C1 segment of cervical spinal cord (tissue), 14 donors: ENCODE measurements at places on chromosomes 6 and 20.

GRCh38 chr20:32231847-32232246 is 24.2 kb downstream of the POFUT1 start:
- no peak for DNase-seq

DNA sequence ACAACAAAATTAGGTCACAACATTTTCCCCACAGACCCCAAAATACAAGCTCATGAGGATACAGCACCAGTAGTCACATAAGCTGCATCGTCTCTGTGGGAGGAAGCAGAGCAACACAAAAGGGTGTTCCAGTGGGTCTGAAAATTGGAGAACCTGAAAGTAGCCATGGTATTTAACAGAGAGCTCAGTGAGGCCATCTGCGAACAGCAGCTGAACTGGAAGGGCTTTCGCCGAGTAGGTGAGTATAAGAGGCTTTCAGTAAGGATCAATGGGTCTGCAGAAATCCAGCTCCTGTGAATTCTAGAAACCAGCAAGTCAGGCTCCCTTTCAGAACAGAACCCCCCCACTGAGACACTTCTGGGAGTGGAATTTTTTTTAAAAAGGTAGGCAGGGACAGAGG is 120.0 kb upstream of the RREB1 start:
- no peak for DNase-seq

DNA sequence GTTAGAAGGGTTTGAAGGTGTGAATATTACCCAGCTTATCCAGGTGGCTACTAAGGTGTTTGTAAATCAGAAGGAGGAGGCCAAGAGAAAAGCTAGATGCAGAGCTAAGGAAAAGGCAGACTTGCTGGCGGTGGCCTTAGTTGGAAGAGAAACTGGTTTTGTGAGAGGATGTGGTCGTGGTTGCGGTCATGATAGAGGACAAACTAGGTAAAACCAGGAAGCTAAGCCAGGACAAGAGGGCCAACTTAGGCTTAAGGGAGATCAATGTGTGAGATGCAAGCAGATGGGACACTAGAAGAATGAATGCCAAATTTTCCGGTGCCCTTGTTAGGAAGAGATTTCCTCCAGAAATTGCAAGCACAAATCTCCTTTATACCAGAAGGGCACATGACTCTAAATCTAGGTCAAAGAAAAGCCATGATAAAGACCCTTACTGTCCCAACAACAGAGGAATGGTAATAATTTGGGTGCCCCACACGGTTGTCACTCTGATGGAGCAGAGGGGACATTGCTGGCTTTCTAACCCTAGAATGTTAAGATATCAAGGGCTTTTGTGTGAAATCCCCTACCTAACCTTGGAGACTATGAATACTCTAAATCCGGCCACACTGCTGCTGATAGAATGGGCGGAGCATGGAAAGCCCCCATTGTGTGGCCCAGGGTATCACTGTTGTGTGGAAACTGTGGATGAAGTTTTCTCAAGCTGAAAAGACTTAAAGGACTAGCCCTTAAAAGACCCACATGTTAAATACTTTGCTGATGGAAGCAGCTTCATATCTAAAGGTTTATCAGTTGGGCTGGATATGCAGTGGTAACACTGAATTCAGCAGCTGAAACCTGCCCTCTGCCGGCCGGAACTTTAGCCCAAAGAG is 7.8 kb downstream of the IL22RA2 start:
- DNase-seq, result no peak

GRCh38 chr6:41651246-41651961 is 13.1 kb downstream of the MDFI start:
- DNase-seq, result no peak

- DNase-seq, result no peak
These were observed 33.5 kb downstream of the CARMIL1 start for GRCh38 chr6:25312703-25313102.

DNA sequence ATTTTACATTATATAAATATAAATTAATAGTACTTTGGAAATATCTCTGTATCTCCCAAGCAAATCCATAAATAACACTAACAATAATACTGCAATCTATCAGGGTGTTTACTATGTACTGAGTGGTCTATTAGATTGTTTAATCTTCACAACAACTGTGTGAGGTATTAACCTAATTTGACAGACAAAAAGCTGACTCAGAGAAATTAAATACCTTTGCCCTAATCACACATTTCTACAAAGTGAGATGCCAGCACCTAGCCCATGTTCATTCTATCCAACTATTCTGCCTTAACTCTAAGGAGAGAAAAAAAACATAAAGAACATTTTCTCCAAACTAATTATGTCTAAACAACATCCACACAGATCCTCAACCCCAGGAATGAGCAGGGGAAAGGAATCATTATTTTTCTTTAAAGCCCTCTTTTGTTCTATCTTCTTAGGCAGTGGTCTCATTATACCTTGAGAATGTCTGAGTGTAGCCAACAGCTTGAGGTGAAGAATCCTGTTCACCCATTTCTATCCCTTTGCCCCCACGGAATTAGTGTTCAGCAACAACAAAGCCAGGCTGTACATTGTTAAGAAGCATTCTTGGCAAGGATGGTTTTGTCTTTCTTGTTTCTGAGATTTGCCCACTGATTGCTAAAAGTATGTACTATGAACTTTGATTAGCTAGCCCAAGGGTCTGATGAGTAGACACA is 42.7 kb downstream of the PRL start:
- DNase-seq, result no peak

- no peak for DNase-seq
These were observed 275.1 kb downstream of the CDC5L start for GRCh38 chr6:44662461-44663121.

DNA sequence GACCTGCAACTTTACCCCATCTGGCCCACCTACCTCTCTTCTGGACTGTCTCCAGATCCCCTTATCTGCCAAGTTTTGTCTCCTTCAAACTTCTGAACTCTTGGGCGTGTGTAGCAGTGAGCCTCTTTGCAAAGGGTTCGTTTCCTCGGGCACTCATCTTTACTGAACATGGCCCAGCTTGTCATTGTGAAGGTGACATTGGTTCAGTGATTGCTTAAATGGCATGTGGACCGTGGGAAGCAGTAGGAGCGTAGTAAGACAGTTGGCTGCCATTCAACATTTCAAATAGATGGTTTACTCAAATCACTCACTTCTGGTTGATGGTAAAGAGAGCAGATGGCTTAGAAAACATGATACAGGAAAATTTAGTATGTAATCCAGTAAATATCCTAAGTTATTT is 34.8 kb upstream of the KIF25 start:
- DNase-seq, result no peak

DNA sequence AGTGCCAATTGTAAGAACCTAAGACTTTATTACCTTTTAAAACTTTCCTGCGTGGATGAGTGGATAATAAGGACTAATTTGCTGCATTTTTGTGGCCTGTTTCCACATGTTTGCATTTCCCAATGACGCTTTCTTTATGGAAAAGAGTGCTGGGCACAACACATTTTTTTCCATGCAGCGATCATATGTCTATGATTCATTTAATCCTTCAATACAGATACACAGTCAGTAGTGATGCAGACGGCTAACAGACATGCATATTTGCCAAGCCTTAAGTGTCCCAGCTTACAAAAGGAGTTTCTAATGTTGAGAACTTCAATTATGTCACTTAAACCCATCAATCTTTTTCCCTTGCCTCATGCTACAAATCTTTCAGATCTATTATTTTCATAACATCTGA is 239.8 kb upstream of the PREP start:
- DNase-seq, result no peak

DNA sequence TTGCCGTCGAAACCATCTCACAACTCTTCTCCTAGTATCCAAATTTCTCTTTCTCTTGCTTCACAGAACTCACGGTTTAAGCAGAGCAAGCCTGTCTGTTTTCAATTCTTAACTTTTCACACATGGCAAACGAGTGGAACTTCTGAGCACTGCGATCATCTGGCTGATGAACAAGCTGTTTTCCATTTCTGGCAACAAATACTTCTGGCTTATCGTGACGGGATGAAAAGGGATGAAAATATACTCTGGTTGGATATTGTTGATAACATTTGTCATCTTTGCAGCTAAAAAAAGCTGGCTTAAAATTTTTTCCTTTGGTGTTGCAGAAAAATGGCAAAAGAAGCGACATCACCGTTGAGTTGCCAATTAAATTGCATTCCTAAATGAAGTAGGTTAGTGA is 515.2 kb upstream of the JARID2 start:
- DNase-seq, result no peak

DNA sequence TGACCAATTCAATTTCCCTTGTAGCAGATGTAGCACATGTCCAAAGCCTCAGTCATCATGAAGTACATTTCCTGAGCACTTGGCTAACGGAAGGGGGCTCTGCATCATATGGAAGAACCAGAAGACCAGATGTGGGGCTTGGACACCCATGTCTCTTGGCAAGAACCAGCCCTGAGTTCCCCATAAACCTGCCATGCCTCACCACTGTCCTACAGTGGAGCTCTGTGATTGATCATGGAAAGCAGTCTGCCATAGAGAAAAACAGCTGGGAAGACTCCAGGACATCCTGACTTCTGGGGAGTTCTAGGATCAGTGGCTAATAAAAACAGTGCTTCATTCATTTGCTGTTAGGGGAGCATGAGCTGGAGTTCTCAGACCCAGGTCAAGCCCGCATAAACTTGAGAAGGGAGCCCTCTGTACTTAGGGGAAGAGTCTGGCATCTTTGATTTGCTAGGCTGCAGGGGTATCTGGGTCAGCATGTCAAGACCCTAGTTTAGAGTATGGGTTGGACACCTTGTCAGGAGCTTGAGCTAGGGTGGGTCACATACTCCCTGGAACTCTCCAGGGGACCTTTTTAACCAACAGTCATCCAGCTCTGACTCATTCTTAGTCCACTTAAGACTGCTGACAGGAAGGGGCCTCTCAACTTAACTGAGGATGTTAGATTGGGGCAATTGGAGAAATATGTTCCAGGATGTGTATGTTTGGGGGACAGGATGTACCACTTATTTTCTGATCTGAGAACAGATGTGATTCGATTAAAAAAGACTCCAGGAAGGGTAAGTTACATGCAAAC is 26.3 kb upstream of the TRAM2 start:
- no peak for DNase-seq

GRCh38 chr6:149130090-149130489 is 187.4 kb upstream of the TAB2 start:
- DNase-seq, result no peak

- no peak for DNase-seq
These were observed 74.1 kb downstream of the TTLL2 start for GRCh38 chr6:167399051-167399387.

DNA sequence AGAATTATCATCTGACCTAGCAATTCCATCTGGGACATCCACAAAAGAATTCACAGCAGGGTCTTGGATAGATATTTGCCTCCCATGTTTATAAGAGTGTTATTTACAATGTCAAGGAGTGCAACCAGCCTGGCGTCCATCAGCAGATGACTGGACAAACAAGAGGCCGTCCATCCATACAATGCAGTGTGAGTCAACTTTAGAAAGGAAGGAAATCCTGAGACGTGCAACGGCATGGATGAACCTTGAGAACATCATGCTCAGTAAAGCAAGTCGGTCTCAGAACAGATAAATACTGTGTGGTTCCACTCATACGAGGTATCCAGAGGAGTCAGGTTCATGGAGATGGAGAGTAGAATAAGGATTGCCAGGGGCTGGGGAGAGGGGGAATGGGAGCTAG is 46.4 kb downstream of the FOXF2 start:
- DNase-seq, result no peak

DNA sequence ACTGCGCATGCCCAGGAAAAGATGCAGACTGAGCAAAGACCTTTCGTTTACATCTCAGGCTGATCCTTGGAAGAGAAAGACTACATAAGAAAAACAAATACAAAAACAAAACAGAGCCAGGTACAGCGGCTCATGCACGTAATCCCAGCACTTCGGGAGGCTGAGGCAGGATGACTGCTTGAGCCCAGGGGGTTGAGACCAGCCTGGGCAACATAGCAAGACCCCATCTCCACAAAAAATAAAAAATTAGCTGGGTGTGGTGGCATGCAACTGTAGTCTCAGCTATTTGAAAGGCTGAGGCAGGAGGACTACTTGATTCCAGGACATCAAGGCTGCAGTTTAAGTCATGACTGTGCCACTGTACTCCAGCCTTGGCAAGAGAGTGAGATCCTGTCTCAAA is 41.7 kb downstream of the SRPK1 start:
- no peak for DNase-seq

- no peak for DNase-seq
These were observed 85.6 kb downstream of the RNASET2 start for GRCh38 chr6:166870602-166871208.

- DNase-seq, result no peak
These were observed 490.0 kb downstream of the GRIK2 start for GRCh38 chr6:101883505-101883904.

DNA sequence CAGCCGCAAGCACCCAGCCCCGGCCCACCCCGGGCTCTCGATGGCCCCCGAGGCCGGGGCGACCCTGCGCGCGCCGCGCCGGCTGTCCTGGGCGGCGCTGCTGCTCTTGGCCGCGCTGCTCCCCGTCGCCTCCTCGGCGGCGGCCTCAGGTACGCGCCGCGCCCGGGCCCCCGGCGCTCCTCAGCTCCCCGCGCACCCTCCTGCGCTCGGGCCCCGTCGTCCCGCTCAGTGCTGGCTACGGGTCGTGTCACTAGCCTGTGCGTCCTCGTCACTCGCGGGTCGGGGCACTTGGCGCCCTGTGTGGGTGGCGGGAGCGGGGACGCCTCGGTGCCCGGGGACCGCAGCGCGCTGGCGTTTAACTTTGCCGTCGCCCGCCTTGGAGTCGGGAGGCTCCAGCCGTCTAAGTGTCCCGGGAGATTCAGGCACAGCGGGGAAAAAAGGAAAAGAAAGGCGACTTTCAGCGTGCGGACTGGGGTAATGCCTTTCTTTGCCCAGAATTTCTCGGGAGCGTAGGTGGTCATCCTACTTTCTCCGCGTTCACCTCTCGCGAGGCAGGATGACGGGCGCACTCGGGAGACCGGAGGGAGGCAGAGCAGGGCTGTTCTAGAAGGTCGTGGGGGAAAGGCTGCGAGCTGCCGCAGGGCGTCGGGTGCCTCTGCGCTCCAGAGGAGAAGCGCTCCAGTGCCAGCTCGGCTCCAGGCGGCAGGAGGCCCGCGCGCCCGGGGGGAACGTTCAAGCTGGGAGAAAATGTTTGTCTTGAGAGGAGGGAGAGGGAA is 545 bp downstream of the FNDC1 start:
- no peak for DNase-seq

GRCh38 chr20:23877524-23877923 is 2.0 kb downstream of the CST5 start:
- DNase-seq, result no peak

- DNase-seq, result no peak
These were observed 521 bp upstream of the LKAAEAR1 start for GRCh38 chr20:64084685-64085152.

GRCh38 chr20:62980380-62980960 is 26.3 kb downstream of the BHLHE23 start:
- DNase-seq, result no peak
